ENCODE measurements at places on chromosomes 4 and X.

DNA sequence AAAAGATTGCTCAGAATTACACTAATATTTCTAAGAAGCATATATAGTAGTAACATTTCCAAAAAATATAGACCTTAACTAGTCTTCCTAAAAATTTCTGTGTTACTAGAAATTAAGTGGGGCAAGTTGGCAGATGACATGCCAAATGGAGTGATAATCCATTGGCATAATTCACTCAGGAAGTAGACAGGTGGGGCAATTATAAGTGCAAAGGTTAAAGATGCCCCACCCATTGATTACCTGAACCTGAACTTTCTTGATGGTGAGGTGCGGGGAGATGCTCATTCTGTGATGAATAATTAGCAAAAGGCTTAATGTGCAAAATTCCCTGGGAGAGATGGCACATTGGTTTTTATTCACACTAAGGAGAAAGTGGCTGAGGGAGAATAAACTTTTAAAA, 145.8 kb upstream of the RASGEF1B start:
- DNase-seq: no peak

GRCh38 chr4:89184407-89184806, 73.1 kb downstream of the TIGD2 start:
- no peak for DNase-seq

DNA sequence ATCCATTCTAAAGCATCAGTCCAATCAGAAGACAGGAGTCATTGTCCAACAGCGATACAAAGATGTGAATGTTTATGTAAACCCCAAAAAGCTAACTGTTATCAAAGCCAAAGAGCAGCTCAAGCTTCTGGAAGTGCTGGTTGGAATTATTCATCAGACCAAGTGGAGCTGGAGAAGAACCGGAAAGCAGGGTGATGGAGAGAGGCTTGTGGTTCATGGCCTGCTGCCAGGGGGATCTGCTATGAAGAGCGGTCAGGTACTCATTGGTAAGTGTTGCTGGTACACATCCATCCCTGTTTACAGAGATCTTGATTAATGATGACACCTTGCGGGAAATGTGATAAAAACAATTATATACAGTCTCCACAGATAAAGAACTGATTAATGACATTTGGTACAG, 11.0 kb downstream of the INTU start:
- no peak for DNase-seq

- DNase-seq: no peak
Observed at GRCh38 chr4:81215931-81216330, 909 bp upstream of the PRKG2 start.

- no peak for DNase-seq
Observed at GRCh38 chrX:118988911-118989310, 14.5 kb downstream of the LONRF3 start.

- no peak for DNase-seq
Observed at GRCh38 chr4:74098427-74098994, 484 bp downstream of the CXCL2 start.

DNA sequence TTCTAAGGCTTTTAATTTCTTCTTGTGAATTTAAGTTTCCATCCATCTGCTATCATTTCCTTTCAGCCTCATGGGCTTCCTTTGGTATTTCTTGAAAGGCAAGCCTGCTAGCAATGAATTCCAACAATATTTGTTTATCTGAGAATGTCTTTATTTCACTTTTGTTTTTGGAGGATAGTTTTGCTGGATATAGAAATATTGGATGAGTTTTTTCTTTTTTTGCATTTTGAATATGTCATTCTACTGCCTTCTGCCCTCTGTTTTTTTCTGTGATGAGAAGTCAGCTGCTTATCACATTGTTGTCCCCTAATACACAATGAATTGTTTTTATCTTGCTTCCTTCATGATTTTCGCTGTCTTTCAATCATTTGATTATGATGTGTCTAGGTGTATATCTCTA, 13.2 kb upstream of the SORCS2 start:
- DNase-seq: no peak

DNA sequence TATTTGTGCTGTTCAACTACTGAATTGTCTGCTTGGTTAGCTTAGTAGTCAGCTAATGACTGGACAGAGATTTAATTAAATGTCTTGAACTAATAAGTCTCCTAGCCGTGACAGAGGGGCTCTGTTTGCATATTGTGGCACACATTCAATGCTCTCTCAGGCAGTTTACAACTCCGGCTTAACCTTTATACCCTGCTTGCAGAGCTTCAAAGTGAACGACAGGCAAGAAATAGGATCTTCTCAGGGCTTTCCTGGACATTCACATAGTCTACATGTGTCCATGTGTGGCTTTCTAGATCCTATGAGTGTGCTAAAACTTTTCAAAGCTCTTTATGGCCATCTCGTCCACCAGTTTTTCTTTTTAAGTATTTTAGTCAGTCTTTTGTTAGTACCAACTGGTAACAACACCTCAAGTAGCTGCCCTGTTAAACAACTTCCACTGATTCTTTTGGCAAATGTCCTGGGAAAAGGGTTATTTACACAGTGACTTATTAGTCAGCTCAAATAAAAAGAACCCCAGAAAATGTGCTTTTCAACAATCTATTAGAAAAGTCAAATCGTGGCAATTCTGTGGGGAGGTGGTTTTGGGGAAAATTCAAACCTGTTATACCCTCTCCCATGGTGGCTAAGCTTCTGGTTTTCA, 28.6 kb downstream of the OR13H1 start:
- no peak for DNase-seq

DNA sequence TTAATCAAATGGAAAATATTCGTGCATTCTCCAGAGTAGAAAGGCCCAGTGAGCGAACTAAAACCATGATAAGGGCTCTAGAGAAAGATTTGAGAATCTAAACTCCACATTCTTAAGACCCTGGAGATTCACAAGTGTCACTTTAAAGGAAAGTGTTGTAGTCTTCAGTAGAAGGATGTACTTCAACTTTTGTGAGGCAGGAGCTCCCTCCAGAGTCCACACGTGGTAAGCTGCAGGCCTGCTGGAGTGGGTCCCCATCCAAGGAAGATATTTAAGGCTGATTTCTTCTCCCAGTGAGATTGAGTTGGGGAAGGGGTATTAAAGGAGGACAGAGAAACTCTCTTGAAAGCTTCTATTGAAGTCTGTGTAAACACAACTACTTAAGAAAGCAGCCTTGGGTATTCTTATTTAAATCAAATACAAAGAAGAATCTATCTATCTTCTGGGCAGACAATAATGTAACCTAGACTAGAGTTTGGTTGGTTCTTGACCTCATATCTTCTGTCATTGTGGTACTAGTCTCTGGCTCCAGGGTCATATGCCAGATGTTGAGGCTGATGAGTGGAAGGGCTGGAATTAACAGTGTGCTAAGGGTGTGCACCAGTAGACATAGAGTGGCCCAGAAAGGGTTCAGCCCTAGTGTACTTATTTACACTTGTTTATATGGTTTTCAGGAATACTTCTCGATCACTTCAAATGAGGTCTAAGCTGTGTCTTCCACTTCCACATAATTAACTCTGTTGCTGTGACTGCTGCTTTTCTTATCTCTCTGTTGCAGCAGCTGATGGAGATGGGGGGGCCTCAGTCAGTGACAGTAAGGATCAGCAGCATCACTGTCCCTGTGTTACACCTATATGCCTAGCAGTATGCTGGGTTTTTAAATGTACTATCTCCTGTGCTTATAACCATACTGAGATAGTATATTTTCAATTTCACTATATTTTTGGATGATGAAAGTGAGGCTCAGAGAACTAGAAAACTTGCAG, 76.1 kb downstream of the HMGB2 start:
- peak; percentile 47 for DNase-seq

- DNase-seq: no peak
Observed at GRCh38 chrX:154325541-154325940, 29.9 kb downstream of the TKTL1 start.

- no peak for DNase-seq
Observed at GRCh38 chr4:99825272-99825671, 8.6 kb downstream of the DAPP1 start.

- no peak for DNase-seq
Observed at GRCh38 chrX:48958635-48959094, 1.3 kb upstream of the OTUD5 start.

DNA sequence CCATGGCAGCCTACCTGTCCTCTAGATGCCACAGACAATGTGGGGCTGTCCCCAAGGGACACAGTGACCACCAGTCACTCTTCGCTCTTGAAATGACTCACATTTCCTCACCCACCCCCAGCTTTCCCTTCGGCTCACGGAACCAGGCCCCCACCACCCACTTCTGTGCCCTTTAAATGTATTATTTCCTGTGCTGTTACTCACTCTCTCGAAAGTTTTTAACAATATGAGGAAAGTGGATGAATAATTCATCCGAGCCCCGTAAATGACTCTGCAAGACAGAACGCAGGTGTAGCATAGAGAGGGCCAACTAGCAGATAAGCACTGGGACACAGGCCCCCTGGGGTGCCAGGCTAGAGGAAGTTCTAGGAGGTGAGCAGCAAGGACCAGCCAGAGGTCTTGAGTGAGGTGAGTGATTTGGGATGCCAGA, 179.5 kb upstream of the TBL1X start:
- no peak for DNase-seq

- DNase-seq: no peak
Observed at GRCh38 chrX:13522811-13523210, 46.6 kb upstream of the EGFL6 start.

GRCh38 chr4:48654015-48654664, 125.9 kb downstream of the FRYL start:
- DNase-seq: no peak

DNA sequence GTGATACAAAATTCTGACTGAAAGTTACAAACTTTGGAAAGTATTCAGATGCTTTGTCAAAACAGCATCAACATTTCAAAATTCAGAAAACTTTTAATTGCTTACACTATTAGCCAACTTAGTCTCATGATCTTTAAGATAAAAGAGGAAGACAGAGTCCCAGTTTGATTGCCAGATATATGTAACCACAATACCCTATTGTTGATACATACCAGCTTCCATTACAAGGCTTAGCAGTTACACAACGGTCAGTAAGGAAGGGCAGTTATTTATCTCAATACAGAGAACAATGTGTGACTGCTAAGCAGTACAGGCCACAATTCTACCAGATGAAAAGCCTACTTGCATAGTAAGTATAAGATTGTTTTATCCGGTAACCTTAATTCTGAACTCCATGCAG, 138.4 kb downstream of the SPANXN3 start:
- DNase-seq: no peak

- no peak for DNase-seq
Observed at GRCh38 chr4:150068300-150068960, 9.8 kb upstream of the DCLK2 start.

DNA sequence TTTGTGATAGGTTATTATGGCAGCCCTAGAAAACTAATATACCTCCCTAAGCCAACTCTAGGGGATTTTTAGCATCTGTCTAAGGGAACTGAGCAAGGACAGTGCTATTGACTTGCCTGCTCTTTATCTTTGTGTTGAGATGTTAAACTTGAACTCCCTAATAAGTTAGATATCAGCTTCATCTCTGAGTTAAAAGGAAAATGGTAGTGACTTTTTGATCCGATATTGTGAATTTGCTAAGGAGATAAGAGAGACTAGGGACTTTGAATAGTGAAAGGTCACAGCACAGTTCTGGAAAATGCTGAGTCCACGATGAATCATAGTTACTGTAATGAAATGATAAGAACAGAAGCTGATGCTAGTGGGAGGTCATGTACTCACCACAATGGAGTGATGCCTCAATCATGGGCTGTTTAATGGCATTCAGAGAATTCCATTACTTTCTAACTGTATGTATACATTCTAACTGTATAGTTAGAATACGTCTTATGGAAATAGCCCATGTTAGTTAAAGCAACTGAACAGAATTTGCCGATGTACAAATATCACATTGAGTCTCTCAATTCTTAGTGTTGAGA, 147.2 kb downstream of the GLRA3 start:
- no peak for DNase-seq

DNA sequence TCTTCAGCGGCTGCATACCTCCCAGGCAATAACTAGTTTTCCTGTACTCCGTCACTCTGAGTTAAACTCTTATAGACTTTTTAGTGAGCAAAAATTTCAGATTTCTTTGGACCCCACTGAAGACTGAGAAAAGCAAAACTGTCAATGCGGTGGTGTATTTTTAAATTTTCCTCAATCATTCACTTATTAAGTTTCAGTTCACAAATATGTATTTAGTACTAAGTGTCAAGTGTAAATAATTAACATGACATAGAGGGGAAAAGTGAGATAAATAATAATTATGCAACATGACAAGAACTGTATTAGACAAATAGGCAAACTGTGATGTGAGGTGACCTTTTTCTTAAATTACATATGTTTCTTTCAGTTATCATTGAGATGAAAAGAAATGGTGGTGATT, 124.4 kb downstream of the NAF1 start:
- DNase-seq: no peak

DNA sequence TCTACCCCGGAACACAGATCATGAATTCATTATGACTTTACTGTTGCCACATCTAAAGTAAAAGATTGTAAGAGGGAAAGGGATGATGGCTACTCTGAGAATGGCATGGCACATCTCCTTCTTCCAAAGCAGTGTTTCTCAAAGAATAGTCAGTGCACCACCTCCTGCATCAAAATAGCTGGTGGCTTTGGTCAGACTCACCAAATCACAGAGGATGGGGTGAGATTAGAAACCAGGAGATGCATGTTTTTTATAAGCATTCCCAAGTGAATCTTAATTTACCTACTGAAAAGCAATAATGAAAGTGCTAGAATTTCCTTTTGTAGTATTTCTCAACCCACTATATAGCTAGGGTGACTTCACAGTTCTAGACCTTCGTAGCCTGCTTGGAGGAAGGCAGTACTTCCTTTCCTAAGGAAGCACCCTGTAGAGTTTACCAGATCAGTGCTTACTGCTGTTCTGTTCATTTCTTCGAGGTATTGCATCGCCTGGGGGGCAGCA, 340.8 kb upstream of the KLF3 start:
- DNase-seq: no peak

- no peak for DNase-seq
Observed at GRCh38 chrX:70354716-70355115, 64.8 kb downstream of the KIF4A start.

GRCh38 chrX:154735695-154736393, 15.0 kb downstream of the GAB3 start:
- DNase-seq: no peak

GRCh38 chr4:15144249-15144966, 142.1 kb downstream of the CPEB2 start:
- no peak for DNase-seq

Measured in GM20000 (cell line).